ENCODE measurements at places on chromosomes 3 and 15.

DNA sequence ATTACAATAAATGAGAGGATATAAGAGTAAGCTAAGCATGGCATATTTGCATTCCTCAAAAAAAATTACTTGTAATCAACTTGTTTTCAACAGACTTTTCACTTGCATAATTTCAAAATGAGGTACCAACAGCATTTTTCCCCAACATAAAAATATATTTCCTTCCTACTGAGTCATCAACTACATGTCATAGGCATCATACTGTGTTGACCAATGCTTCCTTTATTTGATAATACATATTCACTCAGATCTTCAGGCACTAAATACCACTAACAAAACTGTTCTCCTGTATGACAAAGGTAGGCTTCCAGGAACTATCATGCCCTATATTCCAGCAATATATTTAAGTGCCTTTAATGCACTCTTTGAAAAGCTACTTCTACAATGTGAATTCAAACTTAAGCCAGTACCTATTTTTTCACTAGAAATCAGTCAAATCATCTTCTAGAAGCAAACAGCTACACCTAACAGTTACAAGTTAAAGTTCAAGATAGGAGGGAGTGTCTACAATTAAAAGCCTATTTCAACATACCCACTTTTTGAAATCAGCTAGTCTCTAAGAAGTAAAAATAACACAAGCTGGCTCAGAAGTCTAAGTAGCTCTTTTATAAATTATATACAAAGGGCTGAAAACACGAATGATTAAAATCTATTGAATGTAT lies 11.3 kb downstream of the ADAM10 start:
- DNase-seq, result no peak

DNA sequence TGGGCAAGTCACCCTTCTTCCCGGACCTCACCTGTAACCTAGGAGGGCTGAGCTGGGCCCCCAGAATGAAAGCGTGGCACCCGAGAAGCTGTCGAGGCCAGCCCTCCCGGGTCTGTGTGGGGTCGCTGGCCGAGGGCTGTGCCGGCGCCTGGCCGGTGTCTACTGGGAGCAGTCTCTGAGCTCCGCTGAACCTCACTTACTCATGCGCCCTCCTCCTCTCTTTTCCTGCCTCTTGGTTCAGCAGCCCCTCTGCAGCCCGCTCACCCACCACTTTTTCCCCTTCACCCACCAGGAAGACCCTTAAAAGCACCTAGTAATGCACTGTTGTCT lies 419 bp downstream of the HYKK start:
- DNase-seq, result no peak

- DNase-seq, result no peak
These were observed 278.9 kb downstream of the MEX3B start for GRCh38 chr15:81766829-81767475.

- DNase-seq, result no peak
These were observed 3.3 kb upstream of the SKIC8 start for GRCh38 chr15:78302579-78303312.

DNA sequence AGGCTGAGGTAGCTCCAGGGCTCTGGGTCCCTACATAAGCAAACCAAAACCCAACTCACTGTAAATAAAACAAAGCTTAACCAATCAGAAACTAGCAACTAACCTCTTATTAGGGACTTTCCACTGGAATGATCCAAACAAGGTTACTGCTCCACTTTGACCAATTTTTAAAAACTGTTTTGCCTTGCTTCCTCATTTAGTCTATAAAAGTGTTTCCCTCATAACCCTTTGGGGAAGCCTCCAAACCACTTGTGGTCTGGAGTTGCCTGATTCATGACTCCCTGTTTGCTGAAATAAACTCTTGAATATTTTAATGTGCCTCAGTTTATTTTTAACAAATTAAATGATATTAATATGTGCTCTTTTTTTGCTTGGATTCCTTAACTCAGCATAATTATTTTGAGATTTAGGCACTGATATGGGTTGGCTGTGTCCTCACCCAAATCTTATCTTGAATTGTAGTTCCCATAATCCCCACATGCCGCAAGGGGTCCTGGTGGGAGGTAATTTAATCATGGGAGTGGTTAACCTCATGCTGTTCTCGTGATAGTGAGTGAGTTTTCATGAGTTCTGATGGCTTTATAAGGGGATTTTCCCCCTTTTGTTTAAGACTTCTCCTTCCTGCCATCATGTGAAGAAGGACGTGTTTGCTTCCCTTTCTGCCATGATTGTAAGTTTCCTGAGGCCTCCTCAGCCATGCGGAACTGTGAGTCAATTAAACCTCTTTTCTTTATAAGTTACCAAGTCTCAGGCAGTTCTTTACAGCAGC lies 90.6 kb downstream of the CD200R1L start:
- DNase-seq, result no peak

DNA sequence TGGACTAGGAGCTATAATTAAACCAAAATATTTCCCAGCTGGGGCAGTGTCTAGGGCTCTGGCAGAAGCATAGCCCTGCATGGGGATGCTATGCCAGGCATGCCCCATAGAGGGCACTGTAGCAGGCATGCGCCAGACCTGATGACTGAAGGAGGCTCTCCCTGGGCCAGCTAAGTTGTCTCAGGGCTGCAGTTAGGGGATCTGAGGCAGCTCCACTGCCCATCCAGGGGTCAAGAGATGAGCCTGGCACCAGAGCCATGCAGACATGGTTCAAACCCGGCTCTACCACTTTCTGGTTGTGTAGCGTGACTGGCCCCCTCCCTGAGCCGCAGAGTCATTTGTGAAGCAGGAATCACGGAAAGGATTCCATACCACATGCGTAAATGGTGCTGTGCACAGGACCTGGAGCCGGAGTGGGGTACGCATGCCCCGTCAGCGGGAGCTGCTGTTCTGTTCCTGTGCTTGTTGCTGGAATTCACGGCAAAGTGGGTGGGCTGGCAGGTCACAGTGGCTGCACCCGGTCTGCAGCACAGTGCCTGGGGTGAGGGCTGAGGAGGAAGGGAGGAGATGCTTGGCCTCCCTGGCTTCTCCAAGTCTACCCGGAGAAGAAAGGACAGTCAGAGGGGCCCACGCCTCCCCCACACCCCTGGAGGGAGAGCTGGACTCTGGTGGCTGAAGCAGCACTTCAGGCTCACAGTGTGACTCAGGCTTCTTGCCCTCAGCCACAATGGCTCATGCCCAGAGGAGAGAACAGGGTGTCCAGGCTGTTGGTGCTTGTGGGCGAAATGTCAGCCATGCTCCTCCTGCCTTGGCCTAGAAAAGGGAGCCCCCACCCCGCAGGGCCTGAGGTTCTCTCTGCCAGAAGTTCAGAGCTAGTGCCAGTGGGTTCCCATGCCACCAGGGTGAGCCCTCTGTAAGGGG lies 43.1 kb downstream of the DNASE1L3 start:
- DNase-seq, result peak; percentile 46

- no peak for DNase-seq
These were observed 10.4 kb upstream of the TRIM59 start for GRCh38 chr3:160460033-160460432.

DNA sequence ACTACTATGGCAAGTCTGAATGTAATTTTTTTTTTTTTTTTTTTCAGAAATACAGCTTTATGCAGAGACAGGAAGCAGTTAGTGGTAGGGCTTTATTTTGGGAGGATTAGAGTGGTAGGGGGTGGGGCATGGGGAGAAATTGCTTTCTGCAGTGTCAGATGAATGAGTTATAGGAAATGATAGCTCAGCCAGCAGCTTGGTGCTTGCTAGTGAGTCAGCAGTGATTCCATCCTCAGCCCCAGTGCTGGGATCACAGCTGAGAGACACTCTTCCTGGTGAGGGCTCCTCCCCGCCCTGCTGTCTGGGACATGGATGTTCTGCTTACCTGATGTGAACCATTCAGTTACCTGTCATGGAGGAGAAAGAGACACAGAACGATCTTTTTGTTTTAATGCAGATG lies 39.6 kb downstream of the SEMA6D start:
- no peak for DNase-seq

GRCh38 chr3:50300681-50301254 lies 1.6 kb upstream of the HYAL3 start:
- no peak for DNase-seq

DNA sequence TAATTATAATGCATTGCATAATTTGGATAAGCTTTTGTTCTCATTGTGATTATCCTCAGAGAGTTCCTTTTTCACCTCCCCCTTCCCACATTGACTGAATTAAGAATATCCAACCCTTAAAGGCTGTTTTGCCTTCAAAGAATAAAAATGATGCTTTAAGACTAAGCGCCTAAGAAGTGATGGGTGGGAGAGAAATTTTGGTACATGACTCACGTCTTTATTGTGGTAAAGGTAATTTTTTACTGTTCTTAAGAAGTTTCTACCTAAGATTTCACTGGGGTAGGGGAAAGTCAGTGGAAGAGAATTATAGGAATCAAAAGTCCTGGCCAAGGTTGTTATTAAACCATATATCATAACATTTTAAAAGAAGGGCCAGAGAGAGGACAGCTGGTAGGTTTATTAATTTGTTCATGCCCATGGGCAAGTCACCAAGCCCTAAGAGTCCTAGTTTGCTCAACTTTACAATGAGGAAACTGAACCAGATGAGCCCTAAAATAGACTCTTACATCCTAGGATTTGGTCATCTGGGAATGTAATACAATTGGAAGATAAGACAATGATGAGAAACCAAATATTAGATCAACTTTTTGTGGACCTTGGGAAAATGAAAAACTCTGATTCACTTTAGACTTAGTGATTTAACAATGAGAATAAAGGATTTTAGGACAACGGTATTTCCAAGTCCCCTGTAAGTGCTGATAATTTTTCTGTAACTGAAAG lies 101.1 kb upstream of the RASGRP1 start:
- no peak for DNase-seq

DNA sequence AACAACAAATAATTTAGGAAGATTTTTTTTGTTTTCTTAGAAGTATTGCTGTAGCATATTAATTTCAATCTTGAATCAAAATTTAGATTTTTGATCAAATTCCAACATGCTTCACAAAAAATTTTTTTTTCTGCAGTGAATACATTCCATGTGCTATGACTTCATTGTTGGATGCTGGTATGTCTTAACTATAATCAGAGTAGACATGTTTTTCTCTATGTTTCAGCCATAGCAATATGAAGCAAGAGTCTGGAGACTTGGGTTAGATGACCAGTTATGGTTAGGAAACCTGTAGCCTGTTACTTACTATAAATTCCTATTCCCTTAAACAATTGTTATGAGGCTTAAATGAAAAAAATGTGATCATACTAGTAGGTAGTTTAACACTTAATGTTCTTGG lies 176.1 kb upstream of the CHL1 start:
- DNase-seq, result no peak

DNA sequence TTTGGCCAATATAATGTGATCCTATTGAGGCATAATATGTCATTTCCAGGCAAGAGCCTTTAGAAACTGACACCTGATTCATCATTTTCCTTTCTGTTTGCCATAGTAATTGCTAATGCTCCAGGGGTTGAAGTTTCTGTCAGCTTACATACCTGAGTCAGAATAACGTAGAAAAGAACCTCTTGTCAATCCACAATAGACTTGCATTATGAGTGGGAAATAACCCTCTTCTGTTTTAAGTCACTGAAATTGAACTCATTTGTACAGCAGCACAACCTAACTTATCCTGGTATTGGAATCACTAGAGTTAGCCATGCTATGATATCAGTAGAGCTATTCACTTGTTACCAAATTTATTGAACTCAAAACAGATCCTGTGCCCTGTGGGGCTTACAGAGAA lies 101.7 kb upstream of the TP63 start:
- DNase-seq, result no peak

- DNase-seq, result no peak
These were observed 372.1 kb upstream of the NR2F2 start for GRCh38 chr15:95958382-95958781.

GRCh38 chr3:73832426-73832825 lies 207.7 kb upstream of the PDZRN3 start:
- no peak for DNase-seq

DNA sequence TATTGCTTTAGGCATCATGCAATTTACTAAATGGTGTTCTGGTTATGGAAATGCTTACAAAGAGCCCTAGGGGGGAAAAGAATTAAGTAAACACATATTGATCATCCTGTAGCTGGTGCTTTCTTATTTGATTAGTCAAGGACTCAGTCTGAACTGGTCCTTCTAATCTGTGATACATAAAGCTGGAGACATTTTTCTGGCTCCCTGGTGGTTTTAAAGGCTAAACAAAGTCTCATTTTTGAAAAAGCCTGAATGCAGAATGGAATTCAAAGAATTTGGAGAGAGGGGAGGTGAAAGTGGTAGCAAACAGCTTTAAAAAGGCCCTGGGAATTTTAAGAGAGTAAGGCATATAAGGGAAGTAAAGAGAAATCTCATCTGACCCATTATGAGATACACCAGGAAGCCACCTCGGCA lies 149.7 kb downstream of the RBMS3 start:
- DNase-seq, result no peak

DNA sequence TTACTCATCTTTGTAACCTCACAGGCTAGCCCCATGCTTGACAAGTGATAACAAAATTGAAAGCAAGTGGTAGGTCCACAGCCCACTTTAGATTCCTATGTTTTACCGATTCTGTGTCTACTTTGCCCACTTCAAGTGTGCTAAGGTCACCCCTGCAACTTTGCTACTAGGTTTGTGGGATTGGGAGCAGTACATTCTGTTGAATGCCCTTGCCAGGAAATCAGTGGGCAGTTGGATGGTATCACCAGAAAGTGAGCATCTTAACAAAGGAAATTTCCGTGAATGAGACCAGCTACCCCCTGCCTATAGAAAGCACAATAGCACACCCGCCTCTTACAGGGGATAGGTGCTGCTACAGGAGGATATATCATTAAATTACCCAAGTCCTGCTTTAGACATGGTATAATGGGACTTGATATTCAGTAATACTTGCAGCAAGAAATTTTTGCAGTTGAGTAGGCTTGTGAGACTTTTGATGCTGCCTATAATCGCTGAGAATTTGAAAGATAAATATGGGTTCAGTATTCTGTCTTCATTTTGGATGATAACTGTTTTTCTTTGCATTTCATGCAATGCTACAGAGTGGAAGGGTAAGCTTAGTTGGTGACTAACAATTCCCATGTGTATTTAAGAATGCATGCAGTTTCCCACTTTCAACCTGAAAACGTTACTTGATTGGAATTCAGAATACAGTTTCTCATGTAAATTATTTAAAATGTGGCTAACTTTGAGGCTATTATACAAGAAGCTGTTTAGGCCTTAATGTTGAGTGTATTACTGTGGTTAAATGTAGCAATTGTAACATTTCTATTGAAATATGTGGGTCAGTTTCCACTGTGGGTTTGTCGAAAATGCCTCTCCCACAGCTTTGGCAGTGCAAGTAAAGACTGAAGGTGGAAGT lies 9.5 kb downstream of the EBLN2 start:
- no peak for DNase-seq

DNA sequence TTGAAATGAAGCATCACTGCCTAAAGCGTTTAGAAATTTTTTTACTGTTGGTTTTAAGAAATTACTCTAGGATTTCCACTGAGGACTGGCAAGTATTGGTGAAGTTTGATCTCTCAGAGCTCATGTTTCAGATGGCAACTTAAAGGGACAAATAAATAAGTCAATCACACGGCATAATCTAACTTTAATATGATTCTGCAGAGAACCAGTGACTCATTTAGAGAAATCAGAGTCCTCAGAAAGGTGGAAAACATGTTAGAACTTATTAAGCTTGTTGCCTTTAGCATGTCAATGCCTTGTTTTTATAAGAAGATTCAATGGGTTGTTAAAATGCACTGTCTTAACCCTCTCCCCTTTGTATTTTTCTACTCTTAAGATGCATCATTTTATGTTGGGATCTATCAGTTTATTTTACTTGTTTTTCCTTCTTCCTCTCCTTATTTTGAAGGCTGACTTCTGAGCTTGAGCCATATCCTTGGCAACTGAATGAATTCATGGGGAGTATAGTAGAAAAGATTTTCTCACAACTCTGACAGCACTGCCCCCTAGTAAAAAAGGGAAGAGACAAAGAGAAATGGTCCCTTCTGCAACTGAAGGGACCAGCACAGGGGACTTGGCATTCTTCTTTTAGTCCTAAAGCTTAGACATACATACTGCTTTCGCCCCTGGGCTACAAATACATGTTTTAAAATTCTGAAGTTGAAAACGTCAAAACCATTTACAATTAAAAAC lies 431.2 kb downstream of the LPP start:
- DNase-seq, result no peak
